Activated naive CD4-positive, alpha-beta T cell treated with Interleukin-2 at 50 U/mL for 16 hours (primary cell): ENCODE measurements at places on chromosomes 4 and X.

- DNase-seq: no peak
These were observed 23.6 kb downstream of the MGST2 start for GRCh38 chr4:139689093-139689722.

DNA sequence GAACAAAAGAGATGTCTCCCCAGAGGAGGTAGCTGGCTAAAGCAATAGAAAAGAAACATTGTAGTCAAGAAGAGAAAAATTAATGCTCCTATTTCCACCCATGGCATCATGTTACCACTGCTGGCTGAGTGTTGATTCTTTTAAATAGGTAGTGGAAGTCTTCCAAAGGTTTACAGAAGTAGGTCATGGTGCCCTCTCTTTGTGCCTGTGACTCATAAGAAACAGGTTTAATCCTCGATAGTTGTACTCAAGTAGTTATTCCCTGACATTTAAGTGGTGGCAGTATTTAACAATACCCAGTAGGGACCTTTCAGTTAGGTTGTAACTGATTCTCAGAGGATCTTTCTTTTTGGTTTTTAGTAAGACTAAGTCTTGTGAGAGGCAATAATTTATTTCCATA, 247.8 kb downstream of the TEX13A start:
- no peak for DNase-seq

- DNase-seq: no peak
These were observed 137.8 kb upstream of the TENM3 start for GRCh38 chr4:182105416-182105815.

- no peak for DNase-seq
These were observed 18.3 kb downstream of the SORBS2 start for GRCh38 chr4:185793716-185794115.

- peak; percentile 86 for DNase-seq
These were observed at the start of gene KLF3 for GRCh38 chr4:38663801-38664705. Gene KLF3, plus strand, starts transcription at chr4:38664199. Its CDS starts 16,427 bp downstream, at chr4:38680626.

DNA sequence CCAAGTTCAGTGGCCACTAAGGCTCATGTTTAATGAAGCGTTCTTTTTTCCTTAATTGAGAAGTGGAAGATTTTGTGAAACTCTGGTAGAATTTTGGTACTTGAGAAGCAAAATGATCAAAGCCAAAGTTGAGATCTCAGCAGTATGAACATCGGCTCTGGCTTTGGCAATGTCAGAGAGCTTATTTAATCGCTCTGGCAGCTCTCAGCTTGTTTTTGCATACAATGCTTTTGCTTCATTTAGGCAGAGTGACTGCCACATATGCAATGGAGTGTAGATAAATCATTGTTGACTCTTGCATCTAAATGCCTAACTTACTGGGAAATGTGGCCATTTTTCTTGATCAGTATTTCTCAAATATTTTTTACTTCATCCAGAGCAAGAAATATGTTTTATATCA, 135.7 kb downstream of the AASDH start:
- DNase-seq: no peak

DNA sequence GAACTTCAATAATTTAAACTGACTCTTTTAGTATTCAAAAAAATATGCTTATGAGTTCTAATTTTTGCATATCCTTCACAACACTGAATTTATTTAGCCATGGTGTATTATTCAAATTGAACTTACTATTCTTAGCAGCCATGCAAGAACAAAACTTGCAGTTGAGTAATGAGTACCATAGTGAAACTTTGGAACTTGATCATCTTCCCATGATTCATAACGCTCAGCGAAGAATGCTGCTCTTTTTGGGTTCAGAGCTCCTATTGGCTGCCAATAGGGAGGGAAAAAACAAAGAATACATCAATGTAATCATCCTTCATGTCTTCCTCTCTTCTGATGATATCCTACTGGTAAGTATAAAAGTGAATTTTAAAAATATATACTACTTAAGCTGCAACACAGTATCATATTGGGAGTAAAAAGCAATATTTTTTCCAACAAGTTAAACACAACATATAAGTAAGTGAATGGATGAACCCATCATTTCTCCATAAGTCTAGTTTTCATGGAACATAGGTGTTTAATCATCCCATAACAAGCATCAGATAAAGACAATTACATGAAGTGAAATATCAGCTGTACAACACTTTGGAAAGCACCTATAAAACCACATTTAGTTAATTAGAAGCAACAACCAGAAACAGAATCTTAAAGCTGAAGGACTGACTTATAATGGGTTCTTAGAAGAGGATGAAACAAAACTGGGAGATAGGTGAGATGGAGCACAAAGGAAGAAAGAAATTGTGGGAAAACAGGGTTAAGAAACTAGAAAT, 145.2 kb upstream of the MAB21L2 start:
- no peak for DNase-seq

- DNase-seq: no peak
These were observed 121.4 kb downstream of the RNF150 start for GRCh38 chr4:141011901-141012315.

DNA sequence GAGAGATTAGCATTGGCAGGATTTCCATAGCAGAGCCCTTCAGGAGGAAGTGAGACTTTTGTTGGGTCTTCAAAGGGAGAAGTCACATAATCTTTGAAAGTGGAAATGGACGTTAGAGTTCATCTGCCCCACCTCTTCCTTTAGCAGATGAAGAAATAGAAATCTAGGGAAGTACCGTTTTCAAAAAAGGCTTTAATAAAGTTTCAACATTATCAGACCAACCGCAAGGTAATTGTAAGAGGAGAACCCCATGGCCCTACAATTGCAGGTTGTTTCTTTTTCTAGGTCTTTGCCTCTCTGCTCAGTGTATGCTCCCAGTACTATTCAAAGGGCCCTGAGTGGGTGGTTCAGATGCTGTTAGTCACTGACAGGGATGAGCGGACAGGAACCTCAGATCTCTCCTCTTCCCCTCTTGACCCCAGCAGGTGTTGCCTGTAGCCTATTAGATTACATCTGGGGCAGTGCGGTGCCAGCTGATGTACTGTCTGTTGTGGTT, 48.6 kb upstream of the AP1S2 start:
- no peak for DNase-seq

DNA sequence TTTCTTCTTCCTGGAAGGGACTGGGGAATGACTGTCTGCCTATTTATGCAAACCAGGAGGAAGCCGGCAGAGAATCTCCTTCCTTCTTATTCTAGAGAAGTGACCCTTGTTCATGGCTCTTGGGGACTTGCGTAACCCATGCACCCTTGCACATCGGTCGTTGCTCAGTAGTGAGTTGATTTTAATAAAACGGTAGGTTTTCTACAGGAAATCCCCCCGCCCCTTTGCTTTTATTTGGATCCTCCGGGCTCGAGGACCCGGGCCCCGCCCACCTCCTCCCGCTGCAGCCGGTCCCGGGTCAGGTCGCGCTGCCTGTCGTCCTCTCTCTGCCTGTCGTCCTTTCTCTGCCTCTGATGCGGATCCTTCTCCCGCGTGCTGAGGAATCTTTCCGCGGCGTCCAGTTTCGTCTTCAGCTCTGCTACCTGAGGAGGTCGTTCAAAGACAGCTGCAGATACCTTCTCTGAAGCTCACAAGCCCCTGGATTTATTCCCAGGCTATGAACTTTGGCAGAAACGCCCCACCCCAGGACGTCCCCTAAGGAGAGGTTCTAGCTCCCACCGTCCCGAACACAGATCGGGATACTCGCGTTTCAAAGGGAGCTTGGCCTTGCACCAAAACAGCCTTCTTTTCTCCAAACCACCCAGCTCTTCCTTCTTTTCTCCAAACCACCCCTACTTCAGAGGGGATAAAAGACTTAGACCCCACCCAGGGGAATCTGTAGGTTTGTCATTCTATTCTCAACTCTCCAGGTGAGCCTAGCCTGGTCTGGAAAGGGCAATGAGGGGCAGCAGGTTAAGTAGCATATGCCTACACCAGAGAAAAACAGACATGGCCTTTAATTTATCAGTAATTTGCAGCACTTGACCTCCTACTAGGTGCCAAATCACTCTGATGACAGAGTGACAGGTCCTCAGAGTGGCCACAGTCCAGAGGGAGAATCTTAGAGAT, 7.0 kb downstream of the TNIP3 start:
- DNase-seq: peak; percentile 12

DNA sequence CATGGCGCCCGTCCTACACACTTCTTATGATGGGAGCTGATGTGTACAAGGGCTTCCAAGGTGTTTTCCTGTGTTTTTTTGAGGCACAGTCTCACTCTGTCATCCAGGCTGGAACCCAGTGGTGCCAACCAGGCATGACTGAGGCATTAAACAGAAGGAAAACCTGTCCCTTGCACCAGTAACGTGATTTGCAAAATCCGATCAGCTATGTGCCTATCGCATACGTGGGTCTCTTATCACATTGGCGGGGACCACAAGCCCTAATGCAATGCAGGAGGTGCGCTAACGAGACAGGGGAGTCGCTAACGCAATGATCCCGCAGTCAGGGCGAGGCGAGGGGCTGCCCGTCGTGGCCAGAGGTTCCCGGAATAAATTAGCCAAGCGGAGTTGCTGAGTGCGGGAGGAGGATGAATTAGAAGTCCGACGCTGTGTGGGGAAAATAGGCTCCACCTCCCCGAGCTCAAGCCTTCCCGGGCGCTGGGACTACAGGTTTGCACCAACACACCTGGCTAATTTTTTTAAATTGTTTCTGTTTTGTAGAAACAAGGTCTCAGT, 162.7 kb downstream of the SHOX start:
- DNase-seq: no peak

GRCh38 chr4:119310826-119311225, 11.1 kb downstream of the FABP2 start:
- no peak for DNase-seq
